COR-L47 (cell line): ENCODE measurements at places on chromosomes 13 and 19.

GRCh38 chr13:44271915-44272341, 101.7 kb upstream of the SERP2 start:
- no peak for DNase-seq

DNA sequence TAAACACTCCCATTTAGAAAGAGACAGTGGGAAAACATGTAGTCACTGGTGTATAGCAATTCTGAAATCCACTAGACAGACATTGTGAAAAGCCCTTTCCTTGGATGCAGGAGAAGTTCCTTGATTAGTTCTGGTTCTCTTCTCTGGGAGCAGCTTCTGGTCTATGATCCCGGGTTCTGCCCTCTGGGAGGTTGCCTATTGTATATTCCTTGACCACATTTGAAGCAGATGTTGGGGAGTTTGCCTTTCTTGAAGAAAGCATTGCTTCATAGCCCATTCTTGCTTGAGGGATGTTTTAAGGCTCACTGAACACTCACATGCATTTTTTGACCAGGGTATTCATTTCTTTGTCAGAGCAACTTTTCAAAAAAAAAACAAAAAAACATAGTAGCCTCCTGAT, 211.9 kb downstream of the NDFIP2 start:
- DNase-seq = no peak

- no peak for DNase-seq
Measured at GRCh38 chr19:16608290-16608739, 19.7 kb downstream of the MED26 start.

DNA sequence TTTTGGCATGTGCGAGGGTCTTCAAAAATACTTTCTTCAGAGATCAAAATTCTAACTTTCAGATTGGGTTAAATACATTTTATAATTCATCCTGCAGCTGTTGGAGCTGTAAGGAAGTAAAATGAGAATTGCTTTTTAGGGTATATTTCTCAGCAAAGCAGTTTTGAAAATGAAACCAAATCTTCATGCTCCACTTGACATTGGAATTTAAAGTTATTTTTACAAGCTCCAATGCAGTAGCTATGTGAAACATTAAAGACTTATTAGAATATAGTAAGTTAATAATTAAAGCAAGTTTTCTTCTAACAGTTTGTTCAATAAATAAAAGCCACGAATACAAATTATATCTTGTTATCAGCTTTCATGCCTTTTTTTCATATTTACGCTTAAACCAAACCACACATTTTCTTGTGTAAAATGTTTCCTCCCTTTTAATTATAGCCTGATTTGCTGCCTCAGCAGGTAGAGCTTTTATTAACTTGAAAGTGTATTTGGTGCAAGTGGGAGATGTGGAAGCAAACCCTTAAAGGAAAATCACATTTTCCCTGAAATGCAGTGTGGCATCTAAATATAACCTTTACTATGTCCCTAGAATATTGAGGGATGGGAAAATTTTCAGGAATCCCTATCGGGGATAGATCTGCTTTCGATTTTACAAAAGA, 12.4 kb upstream of the MICU2 start:
- DNase-seq = no peak

- no peak for DNase-seq
Measured at GRCh38 chr13:94300401-94300800, 179.1 kb downstream of the DCT start.

DNA sequence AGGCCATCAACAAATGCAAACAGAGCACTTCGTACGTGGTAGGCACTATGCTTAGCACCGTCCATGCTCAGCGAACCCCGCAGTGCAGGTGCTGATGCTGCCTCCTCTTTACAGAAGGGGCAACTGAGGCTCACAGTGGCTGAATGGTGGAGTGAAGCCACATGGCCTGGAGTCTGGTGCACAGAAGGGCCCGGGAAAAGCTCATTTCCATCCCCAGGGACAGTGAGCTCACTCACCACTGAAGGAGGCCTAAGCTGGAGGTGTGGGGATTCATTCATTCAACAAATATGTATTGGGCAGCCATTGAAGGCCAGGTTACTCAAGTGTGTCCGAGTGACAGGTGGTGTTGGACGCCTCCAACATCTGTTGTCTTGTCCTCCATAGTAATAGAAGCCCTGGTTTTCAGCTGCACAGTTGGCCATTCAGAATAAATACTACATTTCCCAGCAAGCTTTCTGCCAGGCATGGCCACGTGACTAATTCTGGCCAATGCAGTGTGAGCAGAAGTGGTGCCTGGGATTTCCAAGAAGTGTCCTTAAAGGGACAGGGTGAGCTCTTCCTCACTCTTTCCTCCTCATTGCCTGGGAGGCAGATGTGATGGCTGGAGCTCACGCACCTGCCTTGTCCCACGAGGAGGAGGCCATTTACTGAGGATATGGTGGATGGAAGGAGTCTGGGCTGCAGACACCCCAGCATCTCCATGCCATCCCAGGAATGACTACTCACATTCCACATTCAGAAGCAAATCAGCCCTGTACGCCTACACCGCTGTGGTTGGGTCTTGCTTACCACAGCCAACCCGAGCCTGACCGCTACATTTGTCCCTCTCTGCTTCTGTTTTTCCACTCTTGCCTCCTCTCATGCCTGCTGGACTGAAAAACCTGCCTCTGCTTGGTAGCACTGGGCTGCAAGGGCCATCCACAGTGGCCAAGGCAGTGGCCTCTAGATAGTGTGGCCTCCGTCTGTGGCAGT, 2.3 kb upstream of the ZNRF4 start:
- DNase-seq = no peak

DNA sequence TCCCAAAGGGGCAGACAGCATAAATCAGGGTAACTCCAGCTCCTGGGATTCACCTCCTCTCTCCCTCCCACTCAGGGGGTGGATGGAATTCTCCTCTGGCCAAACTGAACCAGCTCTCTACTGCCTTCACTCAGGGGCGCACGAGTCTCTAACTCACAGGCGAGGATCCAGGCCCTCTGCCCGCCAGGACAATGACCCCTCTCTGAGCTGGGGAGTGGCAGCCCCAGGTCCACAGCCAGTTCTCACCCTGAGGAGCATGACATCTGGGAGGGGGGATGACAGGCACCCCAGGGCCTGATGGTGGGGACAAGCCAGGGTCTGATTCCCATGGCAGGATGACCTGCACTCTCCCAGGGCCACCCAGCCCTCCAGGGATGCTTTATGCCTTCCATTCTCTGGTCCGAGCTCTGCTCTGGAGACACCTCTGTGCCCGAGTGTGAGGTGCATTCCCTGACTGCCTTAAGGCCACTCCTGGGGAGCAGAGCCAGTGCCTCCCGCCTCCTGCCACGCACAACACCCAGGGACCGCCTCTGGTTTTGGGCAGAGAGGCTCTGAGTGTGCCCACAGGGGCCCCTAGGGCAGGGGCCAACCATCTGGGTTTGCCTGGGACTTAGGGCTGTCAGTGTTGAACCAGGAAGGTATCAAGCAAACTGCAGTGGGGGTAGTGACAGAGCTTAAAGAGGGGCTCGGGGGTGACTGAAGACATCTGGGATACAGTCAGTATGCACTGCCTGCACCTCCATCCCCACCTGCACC, 66.2 kb downstream of the GNG7 start:
- no peak for DNase-seq

DNA sequence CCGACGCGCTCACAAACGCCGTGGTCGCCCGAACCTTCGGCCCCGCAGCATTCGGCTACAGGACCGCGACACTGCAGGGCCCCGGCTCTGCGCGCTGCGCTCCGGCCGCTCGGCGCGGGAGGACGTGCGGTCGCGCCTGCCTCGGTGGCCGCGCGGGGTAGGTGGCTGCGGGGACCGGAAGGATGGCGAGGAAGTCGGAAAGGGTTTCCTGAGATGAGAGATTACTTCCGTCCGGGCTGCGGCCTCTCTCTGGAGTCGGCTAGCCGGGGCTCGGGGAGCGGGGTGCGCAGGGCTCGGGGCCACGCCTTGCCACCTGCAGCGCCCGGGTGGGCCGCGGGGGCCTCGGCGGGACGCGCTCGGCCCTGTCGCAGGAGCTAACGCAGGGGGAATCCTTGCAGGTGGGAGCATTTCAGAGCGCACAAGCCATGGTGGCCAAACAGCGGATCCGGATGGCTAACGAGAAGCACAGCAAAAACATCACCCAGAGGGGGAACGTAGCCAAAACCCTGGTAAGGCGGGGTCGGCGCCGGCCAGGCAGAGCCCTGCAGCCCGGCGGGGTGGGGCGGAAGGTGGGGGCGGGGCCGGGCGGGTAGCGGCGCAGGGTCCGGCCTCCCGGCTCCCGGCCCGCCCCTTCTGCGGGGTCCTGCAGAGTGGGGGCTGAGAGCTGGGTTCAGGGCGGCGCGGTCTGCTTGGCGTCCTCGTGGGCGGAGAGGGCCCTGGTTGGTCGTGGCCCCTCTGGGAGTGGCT, at the start of gene SERP2:
TSS of gene SERP2 (plus strand) at position 224 of the 747 bp plus-strand sequence. CDS start at position 426, 202 bp downstream.
- peak; percentile 40 for DNase-seq
